ENCODE measurements at places on chromosomes 12 and 14.
A peak's percentile ranks its signal among the peaks of the same experiment; 100 is the strongest.

GRCh38 chr12:112862636-112863290 lies 44.0 kb upstream of the OAS1 start:
- DNase-seq = no peak

DNA sequence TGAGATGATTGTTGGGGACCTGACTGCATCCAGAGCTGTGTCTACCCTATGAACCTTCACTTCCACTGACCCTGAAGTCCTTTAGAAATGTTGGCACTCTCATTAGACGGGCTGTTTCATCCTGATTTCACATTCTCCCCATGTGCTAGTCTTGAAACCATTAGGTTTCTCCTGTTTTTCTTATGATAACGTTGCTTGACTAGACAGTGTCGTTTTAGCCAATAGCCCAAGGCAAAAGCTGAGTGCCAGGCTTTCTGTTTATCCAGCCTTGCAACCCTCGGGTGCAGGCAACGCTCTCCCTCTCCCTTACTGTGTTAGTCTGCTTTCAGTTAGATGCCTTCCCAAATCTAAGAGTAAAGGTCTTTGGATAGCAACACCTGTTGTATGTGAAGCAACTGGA lies 30.1 kb downstream of the DACT1 start:
- DNase-seq = no peak

DNA sequence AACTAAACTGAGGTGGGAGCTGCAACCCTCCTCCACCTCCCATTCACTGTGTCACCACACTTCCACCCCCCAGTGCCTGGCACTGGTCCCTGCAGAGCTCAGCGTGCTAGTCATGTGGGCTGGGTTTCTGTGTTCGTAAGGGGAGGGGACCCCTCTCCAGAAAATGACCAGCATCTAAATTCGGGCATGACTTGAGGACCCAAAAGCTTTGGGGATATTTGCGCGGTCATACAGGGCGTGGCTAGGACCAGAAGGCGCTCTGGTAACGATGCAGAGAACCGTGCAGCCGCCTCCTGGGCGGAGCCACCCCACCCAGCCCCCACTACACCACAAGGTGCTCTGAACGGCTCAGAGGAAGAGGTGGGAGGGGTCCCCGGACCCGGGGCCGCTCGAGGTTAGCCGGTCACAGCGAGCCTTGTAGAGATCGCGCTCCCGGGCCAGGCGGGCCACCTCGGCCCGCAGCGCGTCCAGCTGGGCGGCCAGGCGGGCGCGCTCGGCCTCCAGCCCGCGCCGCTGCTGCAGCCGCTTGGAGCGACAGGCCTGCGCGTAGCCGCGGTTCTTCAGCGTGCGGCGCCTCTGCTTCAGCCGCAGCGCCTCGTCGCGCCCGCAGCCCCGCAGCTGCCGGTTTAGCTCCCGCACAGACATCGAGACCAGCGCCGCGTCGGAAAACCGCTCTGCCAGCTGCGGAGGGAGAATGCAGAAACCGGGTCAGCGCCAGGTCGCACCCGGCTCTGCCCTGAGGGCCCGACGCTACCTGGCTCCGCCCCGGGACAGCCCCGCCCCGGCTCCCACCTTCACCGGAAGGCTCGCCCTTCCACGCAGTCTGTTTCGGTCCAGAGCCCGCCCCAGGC lies 9.8 kb downstream of the CPNE6 start:
- DNase-seq = peak; percentile 11

DNA sequence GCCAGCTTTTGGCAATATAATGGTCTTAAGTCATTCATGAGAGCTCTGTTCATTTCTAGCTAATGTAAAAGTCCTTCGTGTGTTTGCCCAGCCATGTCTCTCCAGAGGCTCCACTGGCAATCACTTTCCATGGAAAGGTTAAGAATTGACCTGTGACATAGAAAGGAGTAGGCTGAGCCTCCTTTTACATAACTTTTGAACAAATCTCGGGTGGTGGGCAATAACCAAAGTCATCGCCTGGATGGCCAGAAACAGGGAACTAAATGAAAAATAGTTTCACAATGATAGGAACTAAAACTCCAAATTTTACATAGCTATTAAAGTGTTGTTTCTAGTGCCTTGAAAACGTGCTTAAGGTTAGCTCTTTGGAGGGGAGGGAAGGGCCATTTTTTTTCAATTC lies 6.5 kb downstream of the BHLHE41 start:
- no peak for DNase-seq

DNA sequence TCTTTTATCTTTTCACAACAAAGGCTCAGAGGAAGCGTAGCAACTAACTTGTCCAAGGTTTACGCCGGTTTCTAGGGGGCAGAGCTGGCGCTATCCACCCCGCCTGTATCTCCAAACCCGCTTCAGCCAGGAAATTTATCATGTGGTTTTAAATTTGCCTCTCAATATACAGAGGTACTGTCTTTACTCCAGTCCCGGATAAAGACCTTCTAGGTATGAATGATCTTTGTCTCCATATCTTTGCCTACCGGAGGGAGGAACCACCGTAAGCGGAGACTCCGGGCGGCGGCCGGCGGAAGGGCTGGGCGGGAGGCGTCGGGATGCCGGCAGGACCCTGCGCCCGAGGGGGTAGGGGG lies 693 bp upstream of the RIMKLB start:
- peak; percentile 43 for DNase-seq

GRCh38 chr12:53179687-53180219 lies 769 bp upstream of the ZNF740 start:
- no peak for DNase-seq

DNA sequence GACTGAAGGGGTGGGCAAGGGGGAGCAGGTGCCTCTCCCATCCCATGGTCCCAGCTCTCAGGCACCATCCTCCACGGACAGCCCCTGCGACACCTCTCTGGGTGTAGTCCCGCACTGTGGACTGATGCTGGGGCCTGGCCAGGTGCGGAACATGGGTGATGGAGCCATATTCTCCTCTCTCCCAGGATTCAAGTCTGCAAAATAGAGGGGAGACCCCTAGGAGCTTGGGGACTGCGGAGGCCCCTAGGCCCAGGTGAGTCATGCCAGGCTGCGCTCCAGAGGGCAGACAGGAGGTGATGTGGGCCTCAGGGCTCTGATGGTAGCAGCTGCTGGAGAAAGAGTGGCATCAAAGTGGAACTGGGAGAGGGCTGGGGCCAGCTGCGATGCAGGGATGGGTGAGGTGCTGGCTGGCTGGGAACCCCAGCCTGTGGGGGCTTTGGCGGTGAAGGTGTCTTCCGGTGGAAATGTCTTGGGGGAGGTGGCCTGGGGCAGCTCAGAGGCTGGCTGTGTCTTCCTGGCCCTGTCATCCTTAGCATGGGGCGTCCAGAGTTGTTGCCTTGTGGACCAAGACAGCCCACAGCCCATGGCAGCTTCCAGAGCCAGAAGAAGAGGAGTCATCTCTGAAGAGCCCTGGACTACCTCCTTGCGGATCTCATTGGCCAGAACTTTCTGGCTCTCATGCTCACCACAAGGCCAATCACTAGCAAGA lies 149.1 kb downstream of the KIF26A start:
- DNase-seq = no peak

DNA sequence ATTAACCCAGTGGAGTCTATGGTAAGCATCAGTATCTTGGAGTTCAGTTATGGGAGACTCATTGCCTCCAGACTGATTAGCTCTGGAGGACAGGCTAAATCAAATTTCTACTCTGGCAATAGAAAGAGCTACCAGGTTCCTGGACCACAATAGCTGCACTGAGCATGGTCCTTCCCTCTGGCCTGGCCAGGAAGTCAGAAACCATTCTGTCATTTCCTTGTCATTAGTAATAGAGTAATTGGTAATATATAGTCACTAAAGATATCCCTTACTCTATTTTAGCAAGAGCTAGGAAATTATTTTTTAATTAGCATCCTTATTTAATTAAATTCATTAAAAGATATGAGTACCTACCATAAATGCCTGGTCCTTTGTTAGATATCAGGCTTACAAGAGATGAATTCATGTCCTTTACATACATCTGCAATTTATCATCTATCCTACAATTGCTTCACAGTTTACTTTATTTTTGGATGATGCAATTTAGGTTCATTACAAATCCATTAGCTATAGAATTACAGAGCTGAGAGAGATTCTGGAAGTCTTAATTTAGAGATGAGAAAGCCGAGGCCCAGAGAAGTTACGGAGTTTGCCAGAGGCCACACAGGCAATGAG lies 23.7 kb upstream of the TDRD9 start:
- no peak for DNase-seq

GRCh38 chr14:48598458-48598857 lies 923.1 kb upstream of the MDGA2 start:
- no peak for DNase-seq

DNA sequence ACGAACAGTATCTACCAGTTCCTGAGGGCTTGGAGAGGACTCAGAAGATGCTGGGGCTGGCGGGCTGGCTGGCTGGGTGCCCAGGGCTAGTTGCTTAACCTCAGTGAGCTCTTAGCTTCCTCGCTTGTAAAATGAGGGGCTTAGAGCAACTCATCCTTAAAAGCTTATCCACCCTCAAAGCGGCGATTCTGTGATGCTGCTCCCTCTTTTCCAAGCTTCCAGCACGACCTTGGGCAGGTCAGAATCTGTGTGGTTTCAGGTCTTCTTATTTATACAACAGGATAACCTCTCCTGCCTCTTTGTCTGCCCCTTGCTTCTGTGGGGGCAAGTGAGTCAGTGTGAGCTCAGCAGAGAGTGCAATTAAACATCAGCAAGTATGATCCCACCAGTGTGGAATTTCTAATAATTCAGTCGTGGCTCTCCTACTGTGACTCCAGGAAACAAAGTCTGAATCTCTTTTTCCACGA lies 281.8 kb downstream of the KSR2 start:
- no peak for DNase-seq

- no peak for DNase-seq
Measured at GRCh38 chr14:105026033-105026785, 5.3 kb upstream of the CDCA4 start.

DNA sequence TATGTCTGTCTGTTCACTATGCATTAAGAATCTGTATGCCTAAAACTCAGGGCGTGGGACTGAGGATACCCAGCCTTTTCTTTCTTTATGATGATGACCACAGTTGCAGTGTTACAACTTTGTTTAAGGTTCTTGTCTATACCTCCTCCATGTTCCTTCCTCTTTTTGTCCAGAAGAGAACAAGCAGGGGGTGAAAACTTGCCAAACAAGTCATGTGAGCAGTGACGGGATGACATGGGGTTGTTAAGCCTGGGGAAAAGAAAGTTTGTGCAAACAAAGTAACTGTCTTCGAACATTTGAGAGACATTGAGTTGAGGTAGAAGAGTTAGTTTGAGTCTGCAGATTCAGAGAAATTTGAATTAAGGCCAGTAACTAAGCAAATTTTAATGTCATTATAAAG lies 505.5 kb downstream of the NPAS3 start:
- DNase-seq = no peak

DNA sequence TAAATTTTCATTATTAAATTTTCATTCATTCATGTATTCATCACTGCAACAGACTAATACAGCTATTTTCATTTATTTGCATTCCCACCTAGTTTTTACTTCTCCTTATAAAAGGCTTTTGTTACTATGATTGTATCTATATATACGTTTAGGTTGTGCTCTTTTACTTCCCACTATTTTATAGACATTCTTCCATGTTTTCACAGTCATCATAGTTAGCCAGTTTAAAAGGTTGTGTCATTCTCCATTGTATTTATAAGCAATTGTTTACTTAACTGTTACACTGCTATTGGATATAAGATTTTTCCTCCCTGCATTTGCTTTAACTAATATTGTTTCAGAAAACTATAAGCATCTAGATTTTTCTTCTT lies 12.0 kb downstream of the ABHD12B start:
- DNase-seq = no peak

DNA sequence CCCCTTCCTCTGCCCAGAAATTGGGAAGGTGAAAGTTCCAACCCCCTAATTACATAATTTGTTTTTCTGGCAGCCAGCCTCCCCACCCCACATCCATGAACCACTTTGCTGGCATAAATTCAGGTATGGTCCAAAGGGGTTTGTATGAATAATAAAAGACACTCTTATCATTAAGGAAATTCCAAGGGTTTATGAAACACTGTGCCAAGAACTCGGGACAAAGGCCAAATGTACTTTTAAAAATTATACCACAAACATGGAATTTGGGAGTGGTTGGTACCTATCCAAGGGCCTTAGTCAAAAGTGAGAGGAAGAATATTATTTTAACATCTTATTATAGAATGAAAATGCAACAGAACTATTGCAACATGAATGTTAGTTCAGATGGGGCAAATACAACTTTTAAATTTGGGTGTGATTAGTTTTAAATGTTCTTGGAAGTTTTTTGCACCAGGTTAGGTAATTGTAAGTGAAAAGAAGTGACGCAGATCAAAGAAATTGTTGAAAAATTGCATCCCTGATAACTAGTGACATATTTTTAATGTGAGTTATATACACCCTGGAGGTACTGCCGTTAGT lies 217.8 kb downstream of the TMEM117 start:
- DNase-seq = peak; percentile 97

GRCh38 chr14:80350707-80351106 lies 139.4 kb upstream of the DIO2 start:
- DNase-seq = peak; percentile 3

DNA sequence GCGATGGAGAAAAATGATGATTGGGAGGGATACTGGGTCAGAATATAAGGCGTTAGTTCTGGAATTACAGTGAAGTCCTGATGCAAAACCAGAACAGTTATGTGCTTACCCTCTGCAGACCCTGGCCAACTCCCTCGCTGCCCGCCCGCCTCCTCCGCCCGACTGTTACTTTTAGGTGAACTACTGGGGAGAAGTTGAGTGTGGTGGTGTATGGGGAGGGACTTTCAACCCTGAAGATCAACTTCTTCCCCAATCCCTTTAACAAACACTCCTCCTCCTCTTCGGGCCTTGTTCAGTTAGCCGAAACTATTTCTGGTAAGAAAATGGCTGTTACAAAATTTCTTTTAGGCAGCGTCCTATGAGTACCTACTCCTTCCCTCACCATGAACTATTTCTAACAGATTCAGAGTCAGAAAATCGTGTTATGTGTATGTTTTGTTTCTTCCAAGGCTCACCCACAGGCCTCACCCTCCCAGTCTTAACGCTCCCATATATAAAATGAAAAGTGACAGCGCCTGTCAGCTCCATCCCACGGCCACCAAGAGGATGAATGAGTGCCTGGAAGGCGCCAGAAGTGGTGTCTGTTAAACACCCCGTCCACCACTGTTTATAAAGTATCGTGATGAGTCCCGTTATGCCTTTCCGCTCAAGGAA lies 1.3 kb downstream of the FBXO33 start:
- peak; percentile 15 for DNase-seq

GRCh38 chr14:71115306-71115705 lies 208.0 kb downstream of the PCNX1 start:
- DNase-seq = no peak

DNA sequence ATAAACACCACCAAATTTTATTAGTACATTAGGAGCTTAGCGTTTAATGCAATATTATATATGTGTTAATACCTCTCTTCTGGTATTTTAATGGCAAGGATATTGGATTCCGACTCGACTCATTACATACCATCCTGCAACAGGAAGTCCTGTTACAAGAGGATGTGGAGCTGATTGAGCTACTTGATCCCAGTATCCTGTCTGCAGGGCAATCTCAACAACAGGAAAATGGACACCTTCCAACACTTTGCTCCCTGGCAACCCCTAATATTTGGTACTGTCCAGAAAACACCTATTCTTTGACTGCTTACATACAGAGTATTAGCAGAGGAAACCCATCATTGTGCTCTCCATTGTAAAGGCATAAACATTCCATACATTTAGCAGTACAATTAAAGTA lies 45.2 kb downstream of the VEZT start:
- no peak for DNase-seq

GRCh38 chr14:39025250-39025809 lies 77.7 kb downstream of the SEC23A start:
- no peak for DNase-seq

Measured in fibroblast of the aortic adventitia (primary cell).